ENCODE measurements at places on chromosomes 6 and 20.
A peak's percentile ranks its signal among the peaks of the same experiment; 100 is the strongest.

DNA sequence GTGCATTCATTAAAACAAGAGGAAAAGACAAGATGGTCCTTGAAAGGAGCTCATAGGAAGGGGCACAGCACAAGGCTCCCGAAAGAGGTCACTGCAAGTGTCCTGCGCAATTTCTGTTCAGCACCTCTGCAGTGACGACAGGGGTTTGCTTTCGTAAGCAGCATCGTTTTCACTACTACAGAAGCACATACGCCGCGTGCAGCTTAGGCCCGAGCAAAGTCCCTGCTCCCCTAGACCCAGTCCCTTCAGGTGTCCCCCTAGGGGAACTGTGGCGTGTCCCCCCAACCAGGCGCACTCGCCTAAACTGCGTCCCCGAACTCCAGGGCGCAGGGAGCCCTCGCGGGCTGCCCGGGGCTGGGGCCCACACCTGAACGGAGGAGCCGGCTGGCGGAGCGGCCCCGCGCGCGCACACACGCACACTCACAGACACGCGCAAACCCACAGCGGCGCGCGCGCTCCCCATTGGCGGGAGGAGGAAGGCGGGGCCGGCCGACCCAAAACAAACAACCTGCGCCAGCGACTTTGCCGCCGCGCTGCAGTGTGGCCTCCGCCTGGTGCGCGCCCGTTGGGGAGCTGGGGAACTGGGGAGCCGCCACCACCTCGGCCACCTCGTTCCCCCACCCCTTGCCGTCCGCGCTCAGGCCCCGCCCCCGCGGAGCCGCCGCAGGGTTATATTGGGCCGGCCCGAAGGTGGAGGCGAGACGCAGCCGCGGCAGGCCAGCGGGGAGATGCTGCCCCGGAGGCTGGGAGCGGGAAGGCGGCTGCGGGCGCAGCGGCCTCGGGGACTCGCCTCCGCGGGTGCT is at the start of gene FOXQ1:
Gene FOXQ1, plus strand, starts transcription at position 699 of the 803 bp plus-strand sequence. CDS start 607 bp downstream, outside the sequence.
- no peak for DNase-seq

DNA sequence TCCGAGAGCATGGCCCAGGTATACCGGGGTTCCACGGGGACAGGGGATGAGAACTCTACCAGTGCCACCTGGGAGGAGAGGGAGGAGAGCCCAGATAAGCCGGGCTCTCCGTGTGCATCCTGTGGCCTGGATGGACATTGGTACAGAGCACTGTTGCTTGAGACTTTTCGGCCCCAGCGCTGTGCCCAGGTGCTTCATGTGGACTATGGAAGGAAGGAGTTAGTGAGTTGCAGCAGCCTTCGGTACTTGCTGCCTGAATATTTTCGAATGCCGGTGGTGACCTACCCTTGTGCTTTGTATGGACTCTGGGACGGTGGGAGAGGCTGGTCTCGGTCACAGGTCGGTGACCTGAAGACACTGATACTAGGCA is 1.3 kb downstream of the TDRD6 start:
- no peak for DNase-seq

GRCh38 chr20:39785252-39785917 is 823.2 kb downstream of the DHX35 start:
- no peak for DNase-seq

DNA sequence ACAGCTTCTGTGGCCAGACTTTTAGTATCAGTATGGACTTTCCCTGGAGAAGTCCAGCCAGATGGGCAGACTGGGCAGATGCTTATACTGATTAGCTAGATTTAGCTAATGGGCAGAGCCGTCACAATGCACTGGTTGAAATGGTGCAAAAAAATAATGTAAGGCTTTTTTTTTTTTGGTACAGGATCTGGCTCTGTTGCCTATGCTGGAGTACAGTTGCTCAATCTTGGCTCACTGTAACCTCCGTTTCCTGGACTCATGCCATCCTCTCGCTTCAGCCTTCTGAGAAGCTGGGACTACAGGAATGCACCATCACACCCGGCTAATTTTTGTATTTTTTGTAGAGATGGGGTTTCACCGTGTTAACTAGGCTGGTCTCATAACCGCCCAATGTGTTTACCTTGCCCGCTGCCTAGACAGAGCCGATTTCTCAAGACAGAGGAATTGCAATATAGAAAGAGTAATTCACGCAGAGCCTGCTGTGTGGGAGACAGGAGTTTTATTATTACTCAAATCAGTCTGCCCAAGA is 16.4 kb upstream of the KIFC1 start:
- no peak for DNase-seq

DNA sequence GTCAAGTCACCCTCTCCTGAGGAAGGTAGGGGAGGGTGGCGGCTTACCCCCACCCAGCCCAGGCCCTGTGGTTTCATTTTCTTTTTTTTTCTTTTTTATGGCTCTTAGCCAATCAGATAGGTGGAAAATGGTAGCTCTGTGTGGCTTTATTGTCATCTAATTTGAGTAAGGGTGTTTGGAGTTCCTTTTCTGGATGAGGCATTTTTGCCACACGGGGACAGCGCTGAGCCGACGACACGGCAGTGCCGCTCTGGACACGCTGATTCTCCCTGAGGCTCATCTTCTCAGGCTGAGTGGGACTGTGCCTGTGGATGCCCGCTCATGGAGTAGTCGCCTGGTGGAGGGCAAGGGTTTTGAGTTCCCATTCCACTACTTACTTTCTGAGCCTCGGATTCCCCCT is 37.6 kb upstream of the ANGPT4 start:
- DNase-seq = no peak

DNA sequence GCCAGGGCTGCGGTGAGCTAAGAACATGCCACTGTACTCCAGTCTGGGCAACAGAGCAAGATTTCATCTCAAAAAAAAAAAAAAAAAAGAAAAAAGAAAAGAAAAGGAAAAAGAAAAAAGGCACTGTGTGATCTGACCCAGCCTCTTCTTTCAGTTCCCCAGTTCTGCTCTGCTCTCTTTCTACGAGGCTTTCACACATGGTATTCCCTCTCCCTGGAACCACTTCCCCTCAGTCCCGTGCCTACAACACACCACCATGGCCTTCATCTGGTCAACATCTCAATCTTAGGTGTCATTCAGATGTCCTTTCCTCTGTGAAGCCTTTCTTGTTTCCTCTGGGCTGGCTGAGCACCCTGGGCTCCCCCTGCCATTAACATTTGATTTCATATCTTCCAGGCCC is 2.3 kb upstream of the DSN1 start:
- no peak for DNase-seq

DNA sequence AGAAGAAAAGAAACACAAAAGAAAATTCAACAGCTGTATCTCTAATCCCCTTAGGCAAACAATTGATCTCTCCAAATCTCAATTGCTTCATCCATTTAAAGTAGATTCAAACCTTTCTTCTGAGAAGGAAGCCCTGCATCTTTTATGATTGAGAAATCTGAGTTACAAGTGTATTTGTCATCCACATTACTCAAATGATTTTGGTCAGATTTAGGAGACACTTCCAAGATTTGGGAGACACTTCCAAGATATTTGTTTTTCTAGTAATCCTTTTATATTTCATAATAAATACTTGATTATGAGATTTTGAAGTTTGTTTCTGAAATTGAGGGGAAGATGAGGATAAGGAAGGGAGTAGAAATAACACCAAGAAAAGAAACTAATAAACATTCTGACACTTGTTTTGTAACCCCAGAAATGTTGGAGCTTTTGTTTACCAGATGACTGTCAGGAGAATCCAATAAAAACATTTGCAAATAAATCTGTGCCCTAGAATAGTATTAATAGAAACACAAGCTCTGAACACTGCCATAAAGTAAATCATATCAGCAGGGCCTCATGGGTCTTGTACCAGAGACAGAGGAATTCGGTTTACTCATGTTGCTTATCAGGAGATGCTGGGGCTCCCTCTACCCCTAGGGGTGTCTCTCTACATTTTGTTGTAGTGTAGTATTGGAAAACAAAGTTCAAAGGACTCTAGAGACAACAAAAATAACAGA is 314.3 kb upstream of the NT5E start:
- DNase-seq = no peak

GRCh38 chr6:144667532-144668503 is 382.7 kb downstream of the UTRN start:
- DNase-seq = no peak

GRCh38 chr6:7390226-7390878 is 744 bp downstream of the RIOK1 start:
- peak; percentile 4 for DNase-seq

DNA sequence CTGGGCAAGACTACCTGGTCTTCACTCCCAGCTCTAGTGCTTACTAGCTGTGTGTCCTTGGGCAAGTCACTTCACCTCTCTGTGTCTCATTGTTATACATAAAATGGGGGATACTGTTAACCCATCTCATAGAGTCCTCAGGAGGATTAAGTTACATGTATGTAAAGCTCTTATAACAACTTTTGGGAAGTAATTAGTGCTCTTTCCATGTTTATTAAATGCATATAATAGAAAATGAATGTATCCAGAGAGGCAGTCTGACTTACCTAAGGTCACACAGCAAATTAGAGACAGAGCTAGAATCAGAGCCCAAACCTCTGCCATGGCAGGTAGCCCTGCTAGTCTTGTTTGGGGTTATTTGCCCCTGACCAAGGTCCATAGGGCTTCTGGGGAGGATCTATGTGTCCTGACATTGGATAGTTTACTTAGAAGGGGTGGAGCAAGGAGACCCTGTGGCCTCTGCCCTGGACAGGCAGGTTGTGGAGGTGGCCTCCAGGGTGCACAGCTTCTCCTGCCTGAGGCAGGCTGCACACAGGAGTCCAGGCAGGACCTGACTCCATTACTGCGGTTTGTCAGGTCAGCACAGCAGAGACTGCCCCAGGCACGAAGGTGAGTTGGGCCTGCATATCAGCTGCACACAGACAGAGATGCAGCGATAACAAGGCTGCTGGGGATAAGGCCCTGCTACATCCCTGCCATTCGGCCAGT is 8.4 kb upstream of the MAPK13 start:
- DNase-seq = no peak

DNA sequence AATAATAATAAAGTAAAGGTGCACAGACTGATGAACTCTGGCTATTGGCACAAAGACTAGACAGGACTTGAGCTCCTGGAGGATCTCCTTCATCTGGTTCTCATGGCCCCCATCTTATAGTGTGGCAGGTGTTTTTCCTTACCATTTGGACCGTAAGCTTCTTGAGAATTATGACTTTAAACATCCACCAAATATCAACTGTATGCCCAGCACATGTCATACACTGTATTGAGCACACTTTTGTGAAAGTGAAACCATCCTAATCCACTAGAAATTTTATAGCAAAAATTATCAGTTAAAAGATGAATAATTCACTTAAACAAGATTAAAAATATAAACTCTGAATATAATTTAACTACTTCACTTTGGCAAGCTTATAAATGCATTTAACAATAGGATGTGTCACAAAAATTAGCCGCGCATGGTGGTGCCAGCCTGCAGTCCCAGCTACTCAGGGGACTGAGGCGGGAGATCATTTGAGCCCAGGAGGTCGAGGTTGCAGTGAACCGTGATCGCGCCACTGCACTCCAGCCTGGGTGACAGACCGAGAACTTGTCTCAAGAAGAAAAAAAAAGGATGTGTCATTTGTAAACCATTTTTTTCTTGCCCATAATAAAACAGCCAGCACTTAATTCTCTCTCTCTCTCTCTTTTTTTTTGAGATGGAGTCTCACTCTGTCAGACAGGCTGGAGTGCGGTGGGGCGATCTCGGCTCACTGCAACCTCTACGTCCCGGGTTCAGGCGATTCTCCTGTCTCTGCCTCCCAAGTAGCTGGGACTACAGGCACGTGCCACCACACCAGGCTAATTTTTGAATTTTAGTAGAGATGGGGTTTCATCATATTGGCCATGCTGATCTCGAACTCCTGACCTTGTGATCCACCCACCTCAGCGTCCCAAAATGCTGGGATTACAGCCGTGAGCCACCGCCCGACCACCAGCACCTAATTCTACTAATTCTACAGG is 9.1 kb downstream of the HIVEP2 start:
- DNase-seq = no peak

DNA sequence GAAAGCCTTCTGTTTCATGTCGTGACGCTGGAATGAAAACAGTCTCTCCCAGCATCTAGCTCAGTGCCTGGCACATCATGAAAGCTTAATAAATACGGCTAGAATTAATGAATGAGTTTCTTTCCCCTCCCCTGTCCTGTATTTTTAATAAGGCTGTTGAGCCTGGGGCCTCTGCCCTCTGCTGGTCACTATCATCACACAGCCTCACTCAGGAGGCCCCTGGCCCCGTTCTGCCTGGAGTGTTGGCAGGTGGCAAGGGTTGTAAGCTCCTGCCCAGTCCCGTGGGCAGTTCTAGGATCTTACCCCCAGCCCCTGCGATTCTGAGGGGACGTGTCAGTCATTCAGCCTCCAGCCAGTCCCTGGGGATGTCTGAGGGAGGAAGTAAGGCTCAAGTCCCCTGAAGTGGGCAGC is 41.4 kb downstream of the PHACTR3 start:
- DNase-seq = no peak

DNA sequence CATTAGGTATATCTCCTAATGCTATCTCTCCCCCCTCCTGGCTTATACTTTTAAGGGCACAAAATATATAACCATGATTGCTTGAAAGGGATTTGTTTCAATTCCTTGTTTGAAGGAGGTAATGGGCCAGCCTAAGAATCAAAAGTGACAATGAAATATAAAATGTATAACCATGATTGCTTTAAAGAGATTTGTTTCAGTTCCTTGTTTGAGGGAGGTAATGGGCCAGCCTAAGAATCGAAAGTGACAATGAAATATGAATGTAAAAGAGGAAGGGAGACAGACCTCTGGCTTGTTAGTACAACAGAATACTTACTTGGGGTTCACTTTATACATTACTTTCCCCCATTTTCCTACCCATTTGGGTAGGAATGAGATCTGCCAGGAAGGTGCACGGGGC is 55.5 kb downstream of the FOXC1 start:
- DNase-seq = no peak
